ENCODE measurements at places on chromosomes 4 and X.

DNA sequence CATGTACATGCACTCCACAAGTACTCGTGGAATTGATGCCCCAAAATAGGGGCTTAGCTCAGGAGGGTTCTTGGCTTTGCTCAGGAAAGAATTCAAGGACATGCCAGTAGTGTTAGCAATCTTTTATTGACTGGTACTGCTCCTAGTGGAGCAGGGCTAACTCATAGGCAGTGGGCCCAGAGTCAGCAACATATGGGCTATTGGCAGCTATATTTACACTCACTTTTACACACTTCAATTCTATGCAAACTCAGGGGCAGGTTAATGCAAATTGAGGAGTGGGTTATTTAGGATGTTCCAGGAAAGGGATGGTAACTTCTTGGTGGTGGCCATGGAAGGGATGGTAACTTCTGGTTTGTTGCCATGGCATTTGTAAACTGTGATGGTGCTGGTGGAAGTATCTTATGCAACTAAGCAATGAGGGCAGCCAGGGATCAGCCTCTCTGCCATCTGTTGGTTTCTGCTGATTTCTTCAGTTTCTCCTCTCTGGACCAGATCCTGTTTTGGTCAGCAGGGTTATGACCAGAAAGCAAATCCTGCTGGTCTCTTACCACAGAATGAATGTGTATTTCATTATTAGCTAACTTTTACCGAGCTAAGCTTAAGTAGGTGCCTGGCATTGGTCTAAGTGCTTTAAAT lies 69.2 kb upstream of the FAT1 start:
- no peak for DNase-seq

- DNase-seq, result no peak
These were observed 100.0 kb downstream of the SLC2A9 start for GRCh38 chr4:9921326-9921725.

DNA sequence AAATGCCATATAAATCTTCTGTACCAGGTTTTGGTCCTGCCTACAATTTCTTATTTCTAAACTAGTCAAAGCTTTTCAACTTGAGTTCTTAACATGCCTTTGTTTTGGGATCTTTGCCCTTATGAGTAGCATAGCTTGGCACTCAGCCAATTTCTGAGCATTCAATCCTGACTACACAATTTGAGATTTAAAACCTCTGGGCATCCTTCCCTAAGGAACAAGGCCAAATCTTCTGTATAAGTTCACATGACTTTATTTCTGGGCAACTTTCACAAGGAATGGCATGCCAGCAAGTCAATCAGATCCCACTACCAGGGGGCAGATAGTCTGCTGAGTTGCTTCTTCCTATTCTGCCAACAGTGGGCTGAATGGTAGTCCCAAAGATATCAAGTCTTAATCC lies 254.2 kb downstream of the ADAMTS3 start:
- no peak for DNase-seq

DNA sequence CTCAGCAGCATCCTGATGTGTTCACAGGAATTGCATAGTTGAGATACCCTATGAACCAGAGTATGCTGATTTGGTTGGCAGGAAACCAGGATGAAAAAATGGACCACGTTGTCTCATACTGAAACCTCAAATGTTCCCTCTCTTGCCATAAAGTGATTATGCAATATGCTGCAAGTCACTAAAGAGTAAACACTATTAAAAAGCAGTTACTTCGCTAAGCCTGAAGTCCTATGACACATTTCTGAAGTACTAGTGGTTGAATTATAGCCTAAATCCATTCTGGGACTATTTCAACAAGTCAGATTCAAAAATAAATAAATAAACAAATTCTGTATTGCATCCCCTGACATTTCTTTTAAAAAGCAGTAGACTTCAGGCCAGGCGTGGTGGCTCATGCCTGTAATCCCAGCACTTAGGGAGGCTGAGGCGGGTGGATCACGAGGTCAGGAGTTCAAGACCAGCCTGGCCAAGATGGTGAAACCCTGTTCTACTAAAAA lies 106.0 kb upstream of the NAP1L5 start:
- no peak for DNase-seq

GRCh38 chr4:177041356-177041755 lies 248.6 kb upstream of the VEGFC start:
- no peak for DNase-seq

GRCh38 chr4:174628191-174628590 lies 105.9 kb upstream of the HPGD start:
- DNase-seq, result peak; percentile 8

GRCh38 chr4:69811166-69811565 lies 48.8 kb downstream of the SULT1E1 start:
- DNase-seq, result no peak

GRCh38 chr4:48944756-48945241 lies 38.2 kb upstream of the OCIAD2 start:
- no peak for DNase-seq
